ENCODE measurements at places on chromosomes 2 and 18.

DNA sequence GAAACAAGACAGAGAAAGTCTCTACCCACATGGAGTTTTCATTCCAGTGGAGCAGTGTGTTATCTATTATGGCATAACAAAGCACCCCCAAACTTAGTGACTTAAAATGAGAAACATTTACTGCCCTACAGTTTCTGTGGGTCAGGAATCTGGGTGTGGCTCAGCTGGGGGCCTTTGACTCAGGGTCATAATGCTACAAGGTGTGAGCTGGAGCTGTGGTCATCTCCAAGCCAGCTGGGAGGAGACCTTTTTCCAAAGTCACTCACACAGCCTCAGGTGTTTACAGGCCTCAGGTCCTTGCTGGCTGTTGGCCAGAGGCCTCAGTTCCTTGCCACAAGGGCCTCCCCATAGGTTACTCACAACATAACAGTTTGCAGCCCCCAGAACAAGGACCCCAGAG is 169.2 kb downstream of the ETAA1 start:
- DNase-seq: no peak

DNA sequence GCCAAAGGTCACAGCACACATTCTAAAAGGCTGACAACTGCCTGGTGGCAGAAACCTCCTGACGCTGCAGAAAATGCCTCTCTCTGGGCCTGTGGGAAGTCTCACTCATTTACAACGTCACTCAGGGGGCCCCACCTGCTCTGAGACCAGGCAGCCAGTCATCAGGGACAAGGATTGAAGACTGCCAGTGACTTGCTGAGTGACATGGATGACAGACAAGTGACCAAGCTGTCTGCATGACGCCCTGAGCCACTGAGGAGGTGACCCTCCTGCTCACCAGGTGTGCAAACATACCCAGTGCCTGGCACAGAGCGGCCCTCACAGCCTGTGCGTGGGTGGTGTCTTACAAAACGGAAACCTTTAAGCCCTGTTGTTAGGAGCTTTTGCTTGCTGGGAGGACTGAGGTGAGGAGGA is 392.4 kb downstream of the TNS1 start:
- DNase-seq: peak; percentile 55

- DNase-seq: no peak
Observed at GRCh38 chr18:9016633-9017166, 85.8 kb upstream of the NDUFV2 start.

DNA sequence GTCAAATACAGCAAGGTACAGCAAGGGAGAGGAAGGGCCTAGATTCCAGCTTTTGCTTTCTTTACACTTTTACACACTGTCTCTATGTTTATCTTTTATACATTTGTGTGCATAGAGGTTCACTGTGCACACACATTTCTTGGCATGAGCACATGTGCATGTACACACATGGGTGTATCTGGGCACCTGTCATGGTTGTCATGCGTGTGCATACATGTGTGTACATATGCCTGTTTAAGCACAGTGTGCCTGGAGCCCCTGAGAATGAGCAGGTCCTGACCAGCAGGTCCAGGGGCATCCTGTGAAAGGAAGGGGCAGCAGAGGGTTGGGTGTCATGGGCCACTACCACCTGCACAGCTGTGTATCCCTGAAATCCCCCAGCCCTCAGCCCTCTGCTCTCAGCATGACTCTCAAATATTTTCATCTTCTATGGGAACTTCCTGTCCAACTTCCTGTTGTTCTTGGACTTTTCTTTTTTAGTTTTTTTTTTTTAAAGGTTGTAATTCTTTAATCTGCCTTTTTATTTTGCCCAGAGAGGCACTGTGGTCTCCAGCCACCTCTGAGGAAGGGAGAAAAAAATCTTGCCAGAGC is 97.0 kb upstream of the EPAS1 start:
- DNase-seq: no peak

GRCh38 chr2:231041061-231041689 is 3.9 kb downstream of the C2orf72 start:
- DNase-seq: no peak

DNA sequence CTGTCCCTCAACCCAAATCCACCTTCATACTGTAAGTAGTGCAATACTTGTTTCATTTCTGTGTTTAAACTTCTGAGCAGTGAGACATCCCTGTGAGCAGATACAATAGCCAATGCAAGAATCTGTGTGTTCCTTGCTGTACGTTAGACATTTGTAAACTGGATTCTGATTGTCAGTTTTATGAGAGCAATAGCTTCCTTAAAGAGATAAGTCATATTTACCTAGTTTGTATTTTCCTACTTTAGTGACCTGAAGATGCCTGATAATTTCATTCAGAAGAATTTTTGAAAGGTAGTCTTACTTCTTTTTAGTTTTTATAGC is 90.7 kb downstream of the DPP4 start:
- DNase-seq: no peak

- no peak for DNase-seq
Observed at GRCh38 chr2:144370937-144371584, 148.9 kb downstream of the ZEB2 start.

DNA sequence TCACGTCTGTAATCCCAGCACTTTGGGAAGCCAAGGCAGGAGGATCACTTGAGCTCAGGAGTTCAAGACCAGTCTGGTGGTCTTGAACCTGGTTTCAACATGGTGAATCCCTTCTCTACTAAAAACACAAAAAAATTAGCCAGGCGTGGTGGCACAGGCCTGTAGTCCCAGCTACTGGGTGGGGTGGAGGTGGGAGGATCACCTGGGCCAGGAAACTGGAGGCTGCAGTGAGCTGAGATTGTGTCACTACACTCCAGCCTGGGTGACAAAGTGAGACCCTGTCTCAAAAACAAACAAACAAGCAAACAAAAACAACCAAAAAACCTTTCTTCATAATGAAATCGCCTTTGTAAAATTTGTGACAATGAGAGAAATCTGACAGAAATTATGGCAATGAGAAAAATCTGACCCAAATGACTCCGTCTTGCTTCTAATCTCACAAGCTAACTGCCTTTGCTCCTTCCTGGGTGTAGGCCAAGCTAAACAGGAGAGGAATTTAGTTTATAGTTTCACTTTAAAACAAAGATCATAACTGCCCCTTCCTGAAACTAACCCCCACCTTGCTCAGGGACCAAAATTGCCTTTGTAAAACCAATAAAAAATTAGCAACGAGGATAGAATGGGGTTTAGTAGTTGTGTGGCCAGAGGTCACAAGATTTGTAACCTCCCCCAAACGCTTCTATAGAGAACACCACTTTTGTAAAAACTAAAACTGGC is 60.7 kb upstream of the KIF5C start:
- DNase-seq: no peak

DNA sequence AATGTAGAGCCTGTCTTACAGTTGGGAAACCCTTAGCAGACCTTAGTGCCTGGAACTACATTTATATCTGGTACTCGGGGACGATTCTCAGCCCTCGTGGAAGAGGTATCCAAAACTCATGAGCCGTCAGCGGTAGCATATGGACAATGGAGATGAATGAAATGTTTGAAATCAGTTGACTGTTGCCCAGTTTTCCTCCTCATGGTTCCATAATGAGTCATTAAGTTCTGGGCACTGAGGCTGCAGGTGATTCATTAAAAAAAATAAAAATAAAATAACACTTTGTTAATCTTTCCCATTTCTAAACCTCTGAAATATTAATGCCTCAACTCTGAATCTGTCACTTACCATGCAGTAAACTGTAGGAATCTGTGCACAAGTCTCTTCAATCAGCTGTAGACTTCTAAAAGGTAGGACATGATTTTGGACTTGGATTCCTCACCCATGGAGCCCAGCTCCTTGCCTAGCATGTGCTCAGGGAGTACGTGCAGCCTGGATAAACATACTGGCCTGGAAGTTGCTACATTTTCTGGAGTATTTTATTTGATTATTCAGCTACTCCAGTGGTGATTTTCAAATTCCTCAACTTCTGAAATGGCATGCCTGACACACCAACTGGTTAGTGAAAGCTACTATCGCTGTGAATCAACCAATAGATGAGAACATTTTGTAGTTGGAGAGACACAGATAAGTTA is 979.2 kb downstream of the CNTNAP5 start:
- DNase-seq: no peak

- no peak for DNase-seq
Observed at GRCh38 chr18:79221136-79221535, 151.9 kb downstream of the ATP9B start.

DNA sequence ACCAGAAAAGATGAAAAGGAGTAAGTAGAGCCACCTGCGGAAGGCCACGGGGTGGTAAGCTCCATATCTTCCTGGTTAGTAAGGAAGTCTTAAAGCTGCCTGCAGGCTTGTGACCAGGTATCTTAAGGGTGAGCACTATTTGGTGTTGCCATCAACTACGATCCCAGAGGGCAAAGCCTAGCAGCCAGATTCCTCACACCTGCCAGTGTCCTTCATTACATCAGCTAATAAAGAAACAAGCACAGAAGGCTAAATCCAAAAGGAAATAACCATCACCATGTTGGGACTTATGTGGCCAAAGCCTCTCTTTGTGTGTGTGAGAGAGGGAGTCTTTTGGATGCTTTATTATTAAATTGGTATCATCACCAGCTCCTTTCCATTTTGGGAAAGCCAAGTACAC is 123.5 kb downstream of the ALK start:
- no peak for DNase-seq

GRCh38 chr2:102473020-102473419 is at the start of gene SLC9A4:
TSS of gene SLC9A4 (plus strand) at chr2:102473226. CDS start at chr2:102473760, 534 bp downstream.
- DNase-seq: peak; percentile 73

GRCh38 chr2:111028720-111029119 is 92.0 kb upstream of the BCL2L11 start:
- DNase-seq: peak; percentile 17

DNA sequence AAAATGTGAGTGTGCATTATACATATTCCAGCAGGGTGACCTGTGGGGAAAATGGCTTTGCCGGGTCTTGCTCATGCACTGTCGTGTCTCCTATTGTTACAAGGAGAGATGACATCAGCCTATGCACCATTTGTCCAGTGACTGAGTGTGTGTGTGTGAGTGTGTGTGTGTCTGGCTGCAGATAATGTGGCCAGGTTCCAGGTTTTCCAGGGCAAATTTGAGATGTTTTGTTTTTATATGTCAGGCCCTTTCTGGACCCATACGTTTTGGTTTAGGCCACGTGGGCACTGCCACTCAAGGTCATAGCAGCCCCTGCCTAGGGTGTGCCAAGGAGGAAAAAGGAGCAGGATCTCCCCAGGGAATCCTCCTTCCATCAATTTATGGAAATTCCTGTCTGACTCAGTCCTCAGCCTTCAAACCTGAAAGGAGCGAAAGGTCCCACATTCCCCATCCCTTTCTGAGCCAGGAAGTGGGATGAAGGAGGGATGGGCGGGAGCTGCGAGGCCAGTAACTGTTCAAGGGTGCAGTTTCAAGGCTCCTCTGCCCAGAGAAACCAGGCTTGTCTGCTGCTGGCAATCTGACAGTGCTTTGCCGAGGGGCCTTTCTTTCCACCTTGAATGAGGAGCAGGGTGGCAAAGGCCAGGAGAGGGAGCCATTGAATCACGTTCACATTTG is 93.0 kb upstream of the SMAD2 start:
- peak; percentile 11 for DNase-seq

DNA sequence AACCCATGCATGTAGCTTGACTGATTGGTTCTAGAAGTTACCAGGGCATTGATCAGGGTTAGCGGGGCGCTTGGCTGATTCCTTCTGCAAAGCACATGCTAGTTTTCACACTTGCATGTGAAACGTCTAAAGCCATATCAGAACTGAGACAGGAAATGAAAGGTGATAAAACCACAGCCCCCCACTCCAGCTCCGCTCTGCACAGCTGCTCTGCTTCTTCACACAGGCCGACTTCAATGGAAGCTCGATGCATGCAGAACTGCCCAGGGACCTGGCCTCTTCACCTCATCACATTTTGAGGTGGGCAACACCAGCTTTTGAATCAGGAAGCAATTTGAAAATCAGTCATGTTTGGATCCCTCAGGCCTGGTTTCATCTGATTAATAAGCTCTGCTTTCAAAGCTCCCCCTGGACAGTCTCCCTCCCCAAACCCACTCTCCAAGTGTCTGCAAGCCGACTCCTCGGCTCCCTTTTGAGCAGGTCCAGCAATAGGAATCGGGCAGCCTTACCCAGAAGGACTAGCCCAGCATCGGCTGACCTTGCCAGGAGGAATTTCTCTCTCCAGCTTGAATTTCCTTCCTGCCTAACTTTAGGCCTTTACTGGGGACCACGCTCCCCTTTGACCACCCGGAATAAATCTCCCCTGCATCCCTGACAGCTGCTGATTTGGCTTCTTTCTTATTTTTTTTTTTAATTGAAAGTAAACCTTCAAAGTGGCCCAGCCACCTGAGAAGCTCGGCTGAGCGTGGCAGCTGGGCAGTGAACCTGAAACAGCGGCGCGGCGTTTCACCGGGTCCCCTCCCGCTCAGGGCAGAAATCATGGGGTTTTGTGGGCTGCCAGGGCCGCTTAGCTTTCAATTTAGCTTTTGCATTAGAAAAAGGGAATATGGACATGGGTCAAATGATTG is 31.7 kb downstream of the HRH4 start:
- DNase-seq: no peak

DNA sequence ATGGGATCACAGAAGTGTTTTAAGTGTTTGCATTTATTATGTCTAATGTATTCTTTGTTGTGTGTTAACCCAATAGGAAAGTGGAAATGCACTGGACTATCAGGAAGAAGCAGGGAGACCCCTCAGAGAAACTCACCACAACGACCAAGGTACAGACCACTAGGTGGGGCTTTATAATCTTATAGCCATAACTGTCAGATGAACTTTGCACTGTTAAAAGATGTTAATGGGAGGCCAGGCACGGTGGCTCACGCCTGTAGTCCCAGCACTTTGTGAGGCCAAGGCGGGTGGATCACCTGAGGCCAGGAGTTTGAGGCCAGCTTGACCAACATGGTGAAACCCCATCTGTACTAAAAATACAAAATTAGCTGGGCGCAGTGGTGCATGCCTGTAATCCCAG is 73.2 kb downstream of the SUMO1 start:
- DNase-seq: no peak

- DNase-seq: peak; percentile 73
Observed at GRCh38 chr2:105806996-105807395, 62.3 kb downstream of the NCK2 start.

- DNase-seq: no peak
Observed at GRCh38 chr2:215430528-215431187, 5.2 kb downstream of the FN1 start.

GRCh38 chr2:10798783-10799182 is 13.8 kb downstream of the PDIA6 start:
- DNase-seq: no peak

DNA sequence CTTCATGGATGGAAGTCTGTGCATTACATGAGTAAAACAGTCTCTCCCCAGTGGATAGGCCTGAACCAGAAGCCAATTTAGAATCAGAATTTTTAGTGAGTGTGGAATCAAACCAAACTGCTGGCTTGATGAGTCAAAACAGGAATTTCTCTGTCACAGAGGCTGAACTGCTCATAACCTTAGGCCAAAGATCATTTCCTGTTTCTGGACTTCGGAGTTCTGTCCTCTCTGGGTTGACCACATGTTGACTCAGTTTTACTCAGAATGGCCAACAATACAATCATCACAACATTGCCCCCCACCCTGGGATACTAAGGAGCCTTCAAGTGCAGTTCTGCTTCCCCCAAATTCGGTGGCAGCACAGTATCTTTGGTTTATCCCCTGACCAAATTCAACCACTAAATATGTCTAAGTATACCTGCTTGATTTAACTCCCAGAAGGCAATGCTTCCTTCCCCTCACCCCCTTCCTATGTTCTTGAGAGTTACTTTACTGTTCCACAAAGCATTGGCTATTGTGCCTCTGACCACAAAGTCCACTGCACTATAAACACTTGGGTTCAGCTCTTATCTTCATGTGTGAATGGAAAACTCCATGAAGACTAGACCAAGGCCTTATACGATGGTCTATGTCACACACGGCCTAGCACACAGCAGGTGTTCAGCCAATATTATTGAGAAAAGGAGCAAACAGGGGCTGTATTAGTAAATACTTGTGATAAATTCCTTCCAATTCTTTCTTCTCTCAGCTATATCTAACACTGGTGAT is 67.8 kb downstream of the NXPH2 start:
- DNase-seq: no peak

- DNase-seq: no peak
Observed at GRCh38 chr18:68764016-68764415, 33.9 kb upstream of the CCDC102B start.
